NCI-H1048 (cell line): ENCODE measurements at places on chromosomes 5 and 9.
A peak's percentile ranks its signal among the peaks of the same experiment; 100 is the strongest.

DNA sequence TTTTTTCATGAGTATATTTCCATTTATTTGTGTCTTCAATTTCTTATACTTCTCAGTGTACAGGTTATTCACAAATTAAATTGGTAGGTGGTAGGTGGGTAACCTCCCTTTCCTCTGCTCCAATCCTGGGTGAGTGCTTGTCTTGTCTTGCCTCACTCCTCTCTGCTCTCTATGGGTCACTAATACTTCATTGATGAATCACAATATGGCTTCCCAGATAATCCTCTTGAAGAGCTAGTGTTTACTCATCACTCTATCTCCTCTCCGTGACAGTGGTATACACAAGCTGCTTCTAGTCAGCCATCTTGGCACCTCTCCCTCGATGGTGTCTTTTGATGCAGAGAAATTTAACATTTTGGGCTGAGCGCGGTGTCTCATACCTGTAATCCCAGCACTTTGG lies 331.8 kb upstream of the NMUR2 start:
- no peak for DNase-seq

DNA sequence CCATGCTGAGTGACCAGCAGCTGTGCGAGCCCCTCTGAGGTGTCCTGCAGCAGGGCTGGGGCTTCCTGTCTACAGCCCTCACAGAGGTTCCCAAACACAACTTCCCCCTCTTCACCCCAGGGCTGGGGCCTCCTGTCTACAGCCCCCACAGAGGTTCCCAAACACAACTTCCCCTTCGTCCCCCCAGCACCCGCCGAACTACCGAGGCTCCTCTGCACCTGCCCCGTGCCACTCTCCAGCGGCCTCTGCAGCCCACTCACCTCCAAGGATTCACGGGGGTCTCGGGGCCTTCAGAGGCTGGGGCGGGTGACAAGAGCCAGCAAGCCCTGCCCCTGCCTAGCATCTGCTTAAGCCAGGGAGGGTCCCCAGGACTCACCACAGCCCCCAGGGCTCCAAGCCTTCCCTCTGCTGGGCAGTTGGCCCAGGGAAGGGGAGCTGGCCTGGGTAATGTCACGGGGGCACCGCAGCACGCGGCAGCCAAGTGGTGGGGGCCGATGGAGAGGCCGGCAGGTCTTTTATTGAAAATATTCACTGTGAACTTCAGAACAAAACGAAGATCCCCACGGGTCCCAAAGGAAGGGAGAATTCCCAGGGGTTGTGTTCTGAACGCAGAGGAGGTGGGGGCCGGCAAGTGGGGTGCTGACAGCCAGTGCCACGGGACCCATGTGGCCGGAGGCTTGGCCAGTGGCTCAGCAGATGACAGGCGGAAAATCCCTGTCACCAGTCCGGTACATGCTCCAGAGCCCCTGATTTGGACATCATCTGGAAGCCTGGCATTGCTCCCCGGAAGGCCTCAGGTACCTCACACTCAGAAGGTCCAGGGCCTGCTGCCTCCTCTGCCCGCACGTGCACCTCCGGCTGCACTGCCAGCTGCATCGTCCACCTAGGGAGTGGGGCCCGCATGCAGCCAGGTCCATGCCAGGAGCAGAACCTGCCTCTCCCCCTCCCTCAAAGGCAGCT lies 125.3 kb downstream of the ADAMTS2 start:
- no peak for DNase-seq

DNA sequence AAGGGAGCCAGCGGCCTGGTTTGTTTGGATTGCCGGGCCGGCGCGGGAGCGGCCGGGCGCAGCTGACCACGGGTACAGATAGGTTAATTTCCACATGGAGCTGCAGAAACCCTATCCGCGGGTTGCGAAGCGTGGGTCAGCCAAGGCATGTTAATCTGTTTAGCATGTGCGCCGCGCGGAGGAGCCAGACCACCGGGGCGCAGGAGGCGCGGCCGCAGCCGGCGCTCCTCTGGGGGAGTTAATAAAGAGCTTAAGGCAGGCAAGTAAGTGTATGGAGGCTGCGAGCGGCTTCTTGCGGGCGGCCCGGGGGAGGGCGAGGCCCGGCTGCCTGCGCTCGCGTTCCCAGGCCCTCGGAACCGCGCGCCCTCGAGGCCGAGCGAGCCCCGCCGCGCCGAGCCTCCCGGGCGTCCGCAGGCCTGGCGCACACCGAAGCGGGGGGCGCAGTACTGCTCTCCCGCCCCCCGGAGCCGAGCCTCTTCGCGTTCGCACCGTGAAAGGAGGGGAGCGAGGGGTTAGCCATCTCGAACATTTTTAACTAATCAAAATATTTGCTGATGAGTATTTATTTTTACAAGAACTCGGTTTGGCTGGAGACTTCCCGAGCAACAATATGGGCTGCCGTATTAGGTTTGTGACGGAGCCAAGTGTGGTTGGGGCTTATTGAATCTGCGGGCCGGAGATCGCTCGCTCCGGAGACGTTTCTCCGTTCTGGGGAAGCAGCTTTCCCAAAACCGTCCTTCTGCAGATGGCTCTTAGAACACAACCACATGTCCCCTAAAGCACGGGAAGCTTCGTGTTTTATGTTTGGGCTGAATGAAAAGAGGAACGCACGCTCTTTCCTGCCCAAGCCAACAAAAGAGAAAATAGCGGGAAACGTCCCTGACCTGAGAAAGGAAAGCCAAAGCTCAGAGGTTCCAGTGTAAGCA lies 28.8 kb downstream of the FOXD1 start:
- DNase-seq = no peak

DNA sequence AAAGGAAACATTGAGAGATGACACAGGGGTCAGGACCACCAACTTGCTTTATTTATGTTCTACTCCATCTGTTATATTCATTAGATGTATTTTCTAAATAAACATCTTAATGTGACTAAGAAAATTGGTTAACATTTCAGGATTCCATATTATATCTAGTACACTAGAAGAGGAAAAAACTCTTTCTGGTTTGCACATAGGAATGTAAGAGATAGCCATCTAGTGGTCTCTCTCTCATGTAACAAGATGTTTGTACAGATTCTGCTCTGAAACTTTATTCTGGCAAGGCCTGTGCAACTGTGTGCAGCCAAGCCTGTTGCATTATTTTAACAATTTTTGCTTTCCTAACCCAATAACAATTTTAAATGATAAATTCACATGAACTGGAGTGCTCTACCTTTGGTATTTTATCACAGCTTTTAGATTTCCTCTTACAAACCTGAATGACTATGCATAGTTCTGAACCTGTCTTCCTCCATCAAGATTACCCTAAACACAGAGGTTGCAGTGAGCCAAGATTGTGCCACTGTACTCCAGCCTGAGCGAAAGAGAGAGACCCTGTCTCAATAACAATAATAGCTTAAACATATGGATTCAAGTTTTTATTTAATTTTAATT lies 148.2 kb downstream of the GIN1 start:
- DNase-seq = no peak

GRCh38 chr9:93580654-93581380 lies 4.4 kb downstream of the PHF2 start:
- no peak for DNase-seq

DNA sequence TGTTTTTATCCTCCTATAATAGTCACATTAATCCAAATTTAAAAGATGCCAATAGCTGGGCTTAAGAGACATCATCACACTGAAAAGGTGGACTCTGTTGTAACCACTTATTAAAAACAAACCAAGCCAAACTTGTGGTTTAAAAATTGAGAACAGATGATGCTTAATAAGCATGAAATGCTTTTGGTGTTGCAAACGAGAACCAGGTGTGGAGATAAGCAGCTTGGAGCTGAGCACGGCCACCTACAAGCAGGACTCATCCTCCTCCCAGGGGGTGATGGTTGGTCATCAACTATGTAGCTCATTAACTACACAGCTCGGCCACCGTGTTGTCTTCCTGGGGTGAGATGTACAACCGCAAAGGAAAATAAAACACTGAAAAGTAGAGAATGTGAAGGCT lies 154.4 kb downstream of the NPR3 start:
- no peak for DNase-seq

DNA sequence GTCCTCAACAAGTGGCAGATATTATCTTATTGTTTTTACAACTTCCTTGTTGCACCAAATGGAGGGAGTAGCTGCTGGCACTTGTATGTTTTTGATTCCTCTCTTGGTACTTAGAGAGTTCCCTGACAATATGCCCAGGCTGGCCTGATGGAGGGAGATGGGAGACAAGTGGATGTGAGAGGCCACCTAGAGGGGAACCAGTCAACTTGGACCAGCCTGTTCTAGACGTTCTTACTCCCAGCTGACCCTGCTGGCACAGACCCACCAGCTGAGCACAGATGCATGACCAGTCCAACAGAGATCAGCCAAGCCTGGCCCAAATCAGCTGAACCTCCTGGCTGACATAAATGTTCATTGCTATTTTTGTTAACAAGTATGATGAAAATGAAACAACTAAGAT lies 60.9 kb upstream of the GDNF start:
- DNase-seq = no peak

- no peak for DNase-seq
These were observed 88.0 kb upstream of the ELL2 start for GRCh38 chr5:96049398-96050272.

- DNase-seq = peak; percentile 92
These were observed 230.9 kb upstream of the MSX2 start for GRCh38 chr5:174493530-174493929.

DNA sequence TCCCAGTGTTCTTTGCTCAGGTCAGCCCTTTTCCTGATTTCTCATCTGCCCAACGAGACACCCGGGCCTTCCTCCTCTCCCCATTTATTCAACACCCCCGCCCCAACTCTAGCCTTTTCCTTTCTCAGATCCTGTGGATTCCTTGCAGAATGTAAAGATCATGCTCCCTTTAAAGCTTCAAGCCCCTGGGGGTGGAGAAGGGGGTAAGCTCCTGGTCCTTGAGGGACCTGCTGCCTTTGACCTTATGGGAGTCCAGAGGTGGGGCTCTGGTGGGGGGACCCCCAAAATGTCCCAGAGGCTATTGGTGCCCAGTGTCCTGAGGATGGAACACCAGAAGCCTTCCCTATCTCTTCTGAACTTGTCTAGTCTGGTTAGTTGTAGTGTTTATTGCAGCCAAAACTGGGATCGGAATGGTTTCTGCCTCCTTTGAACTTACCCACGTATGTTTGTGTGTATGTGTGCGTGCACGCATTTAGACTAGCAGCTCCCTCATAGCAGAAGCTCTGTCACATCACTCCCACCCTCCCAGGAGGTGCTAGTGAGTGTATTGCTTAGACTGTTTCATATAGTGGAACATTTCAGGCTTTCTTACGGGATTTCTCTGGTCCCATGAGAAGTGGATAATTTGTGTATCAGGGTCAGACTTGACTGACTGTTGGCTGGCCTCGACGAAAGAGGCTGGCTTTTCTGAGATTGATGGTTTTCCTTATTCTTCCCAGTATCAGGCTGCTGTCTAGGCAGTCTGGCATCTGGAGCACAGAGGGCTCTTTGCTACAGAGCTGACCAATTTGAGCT lies 1.1 kb downstream of the GALNT10 start:
- DNase-seq = no peak

GRCh38 chr5:20528471-20528870 lies 540.5 kb upstream of the CDH18 start:
- DNase-seq = no peak

GRCh38 chr9:93111371-93112115 lies 15.5 kb downstream of the CARD19 start:
- DNase-seq = no peak

GRCh38 chr9:123725389-123725788 lies 204.5 kb downstream of the DENND1A start:
- no peak for DNase-seq
